ENCODE measurements at places on chromosomes 4 and X.
A peak's percentile ranks its signal among the peaks of the same experiment; 100 is the strongest.

- no peak for DNase-seq
These were observed 263.9 kb upstream of the CXorf66 start for GRCh38 chrX:140229191-140229590.

- no peak for DNase-seq
These were observed 77.9 kb upstream of the AFF2 start for GRCh38 chrX:148422526-148422925.

GRCh38 chr4:40199999-40200874 lies 3.4 kb downstream of the RHOH start:
- no peak for DNase-seq

DNA sequence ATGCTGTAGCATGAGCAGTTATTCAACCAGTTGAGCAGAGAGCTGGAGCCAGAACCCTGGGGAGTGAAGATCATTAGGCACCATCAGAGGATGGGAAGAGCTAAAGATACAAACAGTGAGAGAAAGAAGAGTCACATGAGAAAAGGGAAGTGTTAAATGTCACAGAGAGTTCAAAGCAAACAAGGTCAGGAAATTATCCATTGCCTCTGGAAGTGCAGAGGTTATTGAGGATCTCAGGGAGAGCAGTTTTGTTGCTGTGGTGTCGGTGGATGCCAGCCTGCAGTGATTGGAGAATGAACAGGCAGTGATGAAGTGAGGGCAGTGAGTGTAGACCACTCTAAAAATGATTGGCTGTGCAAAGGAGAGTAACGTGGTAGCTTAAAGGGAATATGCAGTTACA lies 17.7 kb downstream of the SPARCL1 start:
- peak; percentile 1 for DNase-seq

DNA sequence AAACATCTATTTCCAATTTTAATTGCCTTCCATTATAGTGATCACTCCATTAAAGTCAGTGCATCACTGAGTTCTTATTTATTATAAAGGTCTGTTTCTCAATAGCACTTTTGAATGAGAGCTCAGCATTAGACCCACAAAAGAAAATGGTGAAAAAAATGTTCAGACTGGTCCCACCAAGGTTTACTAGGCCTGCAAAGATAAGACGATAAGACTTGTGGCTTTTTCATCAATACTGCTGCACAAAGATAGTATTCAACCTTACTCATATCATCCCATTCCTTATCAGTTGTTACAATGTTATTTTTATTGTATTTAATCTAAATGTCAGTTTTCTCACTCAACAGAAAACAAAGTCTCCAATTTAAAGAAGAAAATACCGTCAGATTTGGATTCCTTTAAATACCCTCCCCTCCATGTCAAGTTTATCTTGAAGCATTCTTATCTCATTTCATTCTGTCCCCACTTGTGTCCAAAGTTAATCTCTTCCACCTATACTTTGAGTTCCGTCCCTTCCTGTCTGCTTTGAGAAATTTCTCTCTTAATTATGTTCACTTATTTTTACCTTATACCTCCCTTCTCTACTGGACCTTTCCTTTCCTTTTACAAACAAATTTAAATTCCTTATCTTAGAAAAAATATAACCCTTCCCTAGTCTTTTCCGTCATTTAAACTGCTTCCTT lies 140.0 kb downstream of the GASK1B start:
- DNase-seq, result no peak

DNA sequence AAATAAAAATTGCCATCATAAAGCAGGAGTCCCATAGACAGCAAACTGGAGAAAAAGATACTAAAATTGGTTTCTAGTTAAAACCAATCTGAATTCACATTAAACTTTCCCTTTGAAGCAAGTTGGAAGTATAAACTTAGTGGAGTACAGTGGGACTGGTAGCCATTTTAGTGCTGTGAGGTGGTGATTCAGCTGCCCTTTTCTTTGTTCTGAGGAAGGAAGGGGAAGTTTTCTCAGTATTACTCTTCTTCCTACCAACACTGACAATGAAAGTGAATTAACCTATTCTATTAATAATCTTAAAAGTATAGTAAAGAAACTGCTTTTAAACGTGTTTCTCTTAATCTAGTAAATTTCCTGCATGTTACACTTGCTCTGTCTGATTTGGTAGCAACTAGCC lies 36.7 kb downstream of the SLC9A6 start:
- no peak for DNase-seq

DNA sequence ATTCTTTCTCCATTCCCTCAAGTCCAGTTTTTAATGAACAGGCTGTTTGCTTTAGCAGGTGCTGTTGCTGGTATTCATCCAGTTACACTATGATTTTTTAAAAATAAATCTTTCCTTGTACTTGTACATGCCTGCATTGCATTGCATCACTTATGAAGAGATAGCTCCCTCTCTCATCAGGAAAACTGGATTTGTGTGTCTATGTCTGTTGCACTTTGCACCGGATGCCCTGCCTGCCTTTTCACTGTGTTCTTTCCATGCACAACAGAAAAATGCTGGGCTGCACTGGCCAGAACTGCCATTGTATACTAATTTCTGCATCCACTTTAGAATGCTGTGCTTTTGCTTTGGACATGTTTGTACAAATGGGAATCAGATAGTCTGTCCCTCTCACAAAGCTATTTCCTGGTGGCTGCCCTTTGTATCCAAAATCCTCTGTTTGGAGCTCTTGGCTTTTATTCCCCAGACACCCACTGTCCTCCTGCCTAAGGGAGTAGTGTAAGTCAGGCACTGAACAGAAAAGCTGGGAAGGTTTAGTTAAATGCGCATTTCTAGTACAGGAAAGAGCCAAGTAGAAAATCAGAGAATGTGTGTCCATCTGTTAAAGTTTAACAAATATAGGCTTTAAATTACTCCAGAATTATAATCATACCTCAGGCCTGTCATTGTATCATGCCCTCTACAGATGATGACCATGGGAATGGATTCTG lies 119.1 kb downstream of the MBNL3 start:
- no peak for DNase-seq

DNA sequence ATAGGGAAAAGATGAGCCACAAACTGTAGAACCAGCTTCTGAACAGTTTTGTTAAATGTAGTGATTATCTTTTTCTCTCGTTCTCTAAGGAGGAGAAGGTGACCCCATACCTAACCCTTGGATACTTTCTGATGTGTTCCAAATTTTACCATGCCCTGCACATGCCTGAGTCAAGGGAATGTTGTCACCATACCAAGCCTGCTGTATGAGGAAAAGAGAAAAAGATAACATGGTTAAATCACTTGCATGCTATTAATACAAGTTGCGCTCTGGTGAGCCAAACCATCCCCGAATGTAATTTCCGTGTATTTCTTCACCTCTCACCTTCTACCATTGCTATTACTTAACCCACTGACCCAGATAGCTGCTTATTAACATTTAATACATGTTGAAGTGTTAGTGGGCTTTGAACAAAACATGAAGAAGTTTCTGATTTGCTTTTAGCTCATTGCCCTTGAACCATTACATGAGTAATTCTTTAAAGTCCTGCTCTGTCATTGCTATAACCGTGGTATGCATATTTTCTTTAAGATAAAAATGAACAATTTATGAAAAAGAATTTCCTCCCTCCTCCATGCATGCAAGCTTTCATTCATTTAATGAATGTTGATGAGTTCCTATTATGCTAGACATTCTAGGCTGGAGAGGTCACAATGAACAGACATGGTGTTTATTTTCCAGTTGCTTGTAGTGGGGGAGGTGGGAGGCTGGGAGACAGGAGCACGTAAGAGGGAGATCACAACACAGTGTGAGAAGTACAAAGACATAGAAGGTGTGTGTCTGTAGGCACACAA lies 13.6 kb upstream of the KIT start:
- DNase-seq, result no peak

DNA sequence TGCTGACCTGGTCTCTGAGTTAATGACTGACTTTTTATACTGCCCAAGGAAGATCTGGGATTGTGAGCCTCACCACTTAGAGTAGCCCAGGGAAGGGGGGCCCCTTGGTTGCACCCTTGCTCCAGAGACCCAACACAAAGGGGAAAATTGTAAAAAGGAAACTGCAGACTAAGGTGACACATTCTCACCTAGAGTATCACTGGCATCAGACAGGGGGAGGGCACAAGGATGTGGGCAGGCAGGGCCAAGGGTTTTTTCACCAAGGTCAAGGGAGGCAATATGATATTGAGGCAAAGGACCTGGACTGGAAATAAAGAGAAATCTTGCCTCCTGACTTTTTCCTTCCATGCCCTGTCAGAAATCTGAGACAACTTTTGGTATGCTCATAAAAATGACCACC lies 386.2 kb upstream of the FGF16 start:
- DNase-seq, result no peak

- DNase-seq, result no peak
These were observed 168.5 kb upstream of the STK26 start for GRCh38 chrX:131854581-131854980.

- no peak for DNase-seq
These were observed 124.6 kb upstream of the ACSL4 start for GRCh38 chrX:109857584-109858228.

- DNase-seq, result no peak
These were observed 54.6 kb downstream of the FRMPD3 start for GRCh38 chrX:107504006-107504405.

DNA sequence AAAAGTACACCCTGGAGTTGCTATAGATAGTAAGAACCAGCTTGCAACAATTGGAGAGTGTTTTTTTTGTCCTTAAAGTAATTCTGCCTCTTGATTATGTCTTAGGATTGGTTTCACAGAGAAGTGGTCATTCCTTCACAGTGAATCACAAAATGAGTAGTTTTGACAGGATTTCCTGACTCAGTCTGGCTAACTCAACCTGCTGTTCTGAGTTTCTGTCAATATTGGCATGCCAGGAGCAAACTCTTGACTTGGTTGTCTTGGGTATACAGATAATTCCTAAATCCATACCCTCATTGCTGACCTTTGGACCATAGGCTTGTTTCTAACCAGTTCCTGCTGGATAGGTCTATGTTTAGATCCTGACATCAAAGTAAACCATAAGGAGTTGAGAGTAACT lies 9.4 kb downstream of the FHIP1A start:
- DNase-seq, result no peak

- no peak for DNase-seq
These were observed 129.4 kb upstream of the SH3RF1 start for GRCh38 chr4:169399976-169400767.

GRCh38 chrX:154918060-154918483 lies 31.9 kb downstream of the F8A1 start:
- peak; percentile 70 for DNase-seq

DNA sequence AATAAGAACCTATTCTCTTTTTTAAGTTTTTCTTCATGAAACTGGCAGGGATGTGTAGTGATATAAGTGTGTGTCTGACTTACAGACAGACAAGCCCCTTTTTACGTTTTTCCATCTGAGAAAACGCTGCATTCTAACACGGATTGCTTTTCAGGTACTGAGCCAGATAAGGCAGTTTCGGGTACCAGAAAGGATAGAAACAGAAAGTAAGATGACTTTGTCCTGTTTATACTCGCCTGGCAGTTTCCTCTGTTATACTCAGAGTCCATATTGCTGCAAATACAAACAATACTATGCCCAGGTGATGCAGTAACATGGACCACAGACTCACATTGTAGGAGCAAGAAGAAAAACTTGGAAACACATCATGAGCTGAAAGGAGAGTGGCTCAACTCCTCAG lies 2320.6 kb upstream of the AGA start:
- DNase-seq, result no peak

All from NCI-H2081 (cell line).